ENCODE measurements at places on chromosomes 2 and 18. TPM values are rescaled to one million over a fixed set of nuclear protein-coding genes. Genes with fewer than 3 reads are reported as not detected.

TIA1 gene
- total RNA-seq, result 104 TPM

UGT1A4 gene
- 73.6 TPM for total RNA-seq

MAP3K19 gene
- total RNA-seq, result not detected

RAD51AP2 gene
- not detected for total RNA-seq

FRZB gene
- total RNA-seq, result 0.15 TPM

CFC1 gene
- not detected for total RNA-seq

RAB6C gene
- total RNA-seq, result not detected

AKAIN1 gene
- not detected for total RNA-seq

DNA sequence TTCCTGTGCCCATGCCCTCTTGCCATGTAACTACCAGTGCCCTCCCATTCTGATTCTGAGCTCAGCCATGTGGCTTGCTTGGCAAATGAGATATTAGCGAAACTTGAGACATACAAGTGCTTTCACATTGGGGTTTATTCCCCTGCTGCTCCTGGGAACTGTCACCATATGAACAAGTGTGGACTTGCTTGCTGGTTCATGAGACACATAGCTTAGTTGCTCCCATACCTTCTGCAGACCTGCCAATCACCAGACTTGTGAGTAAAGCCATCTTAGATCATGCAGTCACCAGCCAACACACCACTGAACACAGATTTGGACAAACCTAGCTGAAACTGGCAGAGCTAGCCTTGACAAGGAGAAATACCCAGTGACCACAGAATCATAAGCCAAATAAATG is 155.1 kb downstream of the SS18 start:
- DNase-seq, result no peak
- no peaks in the 10 kb centered on the region for H3K27me3 ChIP-seq
- H3K36me3 ChIP-seq, result no peaks in the 10 kb centered on the region
- no peak overlapping the region for H3K27ac ChIP-seq

- H3K4me3 ChIP-seq, result no peak overlapping the region
- H3K27me3 ChIP-seq, result no peaks in the 10 kb centered on the region
- peaks cover 60% of the 10 kb centered on the region for H3K36me3 ChIP-seq
Measured at GRCh38 chr2:55025627-55026026, 24.6 kb downstream of the RTN4 start.

GRCh38 chr2:19299522-19299921 is 58.9 kb downstream of the OSR1 start:
- no peaks in the 10 kb centered on the region for H3K27me3 ChIP-seq
- H3K36me3 ChIP-seq, result peaks cover 4% of the 10 kb centered on the region
- no peak overlapping the region for H3K4me3 ChIP-seq

- no peaks in the 10 kb centered on the region for H3K36me3 ChIP-seq
- no peak overlapping the region for H3K4me3 ChIP-seq
- H3K27ac ChIP-seq, result no peak overlapping the region
- no peaks in the 10 kb centered on the region for H3K4me1 ChIP-seq
- no peak for DNase-seq
Measured at GRCh38 chr2:177483531-177483930, 91.0 kb downstream of the AGPS start.

DNA sequence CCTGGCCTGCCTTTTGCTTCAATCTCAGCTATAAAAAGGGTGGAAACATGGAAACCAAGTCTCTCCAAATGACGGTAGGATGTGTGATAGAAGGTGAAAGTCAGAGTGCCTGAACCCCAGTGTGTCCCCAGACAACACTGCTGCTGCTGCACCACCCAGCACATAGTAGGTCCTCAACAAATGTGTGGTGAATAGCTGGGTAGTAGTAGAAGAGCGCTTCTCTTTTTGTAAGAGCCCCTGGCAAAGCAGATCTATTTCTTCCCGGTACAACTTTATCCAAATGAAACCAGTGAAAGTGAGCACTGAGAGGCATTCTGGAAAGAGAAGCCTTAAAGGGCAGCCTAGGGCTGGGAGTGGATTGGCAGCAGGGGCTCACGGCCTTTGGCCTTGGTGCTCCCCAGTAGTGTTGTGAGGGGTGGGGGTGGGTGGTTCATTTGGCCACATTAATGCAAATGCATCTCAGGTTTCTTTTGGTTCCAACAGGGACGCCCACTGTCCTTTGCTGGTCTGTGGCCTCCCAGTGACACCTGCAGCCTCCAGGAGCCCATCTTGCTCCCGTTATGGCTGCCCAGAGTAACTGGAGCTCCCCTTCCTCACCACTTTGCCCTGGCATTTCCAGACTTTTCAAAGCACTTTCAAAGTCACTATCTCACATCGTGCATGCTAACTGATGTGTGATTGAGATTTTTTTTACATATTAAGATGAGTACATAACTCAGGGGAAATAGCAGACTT is 304.3 kb upstream of the EPAS1 start:
- no peaks in the 10 kb centered on the region for H3K36me3 ChIP-seq
- DNase-seq, result peak; percentile 5
- peak overlapping the region; percentile 88 for H3K27ac ChIP-seq
- H3K4me3 ChIP-seq, result no peak overlapping the region
- peaks cover 36% of the 10 kb centered on the region for H3K4me1 ChIP-seq
- H3K27me3 ChIP-seq, result no peaks in the 10 kb centered on the region

DNA sequence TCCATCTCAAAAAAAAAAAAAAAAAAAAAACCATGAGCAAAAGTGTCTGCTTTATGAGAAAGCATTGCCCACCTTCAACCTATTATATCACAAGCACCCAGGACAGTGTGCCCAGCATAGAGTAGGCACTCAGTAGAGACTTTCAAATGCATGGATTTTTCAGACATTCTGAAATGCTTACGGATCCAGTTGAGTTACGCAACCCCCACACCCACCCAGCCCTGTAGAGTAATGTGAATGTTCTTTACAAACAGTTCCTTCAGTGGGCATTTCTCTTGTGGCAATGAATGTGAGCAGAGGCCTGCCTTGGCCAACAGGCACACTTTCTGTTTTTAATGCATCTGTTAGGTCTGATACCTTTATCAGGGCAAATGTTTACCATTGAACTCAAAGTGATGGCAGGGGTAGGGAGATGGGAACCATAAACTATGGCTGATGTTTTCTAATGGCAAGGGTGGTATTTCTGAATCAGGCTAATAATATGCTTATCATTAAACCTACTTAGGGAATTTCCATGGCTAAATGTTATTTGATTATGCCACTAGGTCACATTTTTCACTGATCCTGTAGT is 65.0 kb upstream of the RPL31 start:
- no peak overlapping the region for H3K4me3 ChIP-seq
- peaks cover 37% of the 10 kb centered on the region for H3K36me3 ChIP-seq
- H3K27me3 ChIP-seq, result no peaks in the 10 kb centered on the region
- no peaks in the 10 kb centered on the region for H3K4me1 ChIP-seq
- no peak overlapping the region for H3K27ac ChIP-seq

- H3K4me3 ChIP-seq, result no peak overlapping the region
- no peaks in the 10 kb centered on the region for H3K4me1 ChIP-seq
- DNase-seq, result no peak
- H3K36me3 ChIP-seq, result no peaks in the 10 kb centered on the region
- peaks cover 98% of the 10 kb centered on the region for H3K27me3 ChIP-seq
- H3K27ac ChIP-seq, result no peak overlapping the region
Measured at GRCh38 chr18:13541621-13542519, 184.5 kb downstream of the FAM210A start.

DNA sequence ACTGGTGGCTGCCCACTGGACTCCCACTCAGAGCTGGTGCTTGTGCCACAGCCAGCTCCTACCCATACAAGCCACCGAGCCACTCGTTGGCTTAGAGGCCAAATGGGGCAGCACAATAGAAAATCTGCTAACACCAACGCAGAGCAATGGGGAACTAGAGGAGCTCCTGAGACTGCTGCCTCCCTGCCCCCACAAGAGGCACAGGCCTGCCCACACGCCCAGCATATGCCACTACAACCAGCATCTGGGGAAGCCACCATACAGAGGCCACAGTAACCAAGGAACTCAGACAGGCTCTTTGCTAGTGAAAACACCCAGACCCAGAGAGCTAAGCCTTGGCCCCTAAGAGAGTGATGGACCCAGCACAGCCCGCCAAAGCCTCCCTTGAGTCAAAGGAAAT is 231.2 kb upstream of the RAB6C start:
- H3K4me3 ChIP-seq, result no peak overlapping the region
- H3K27ac ChIP-seq, result no peak overlapping the region
- H3K4me1 ChIP-seq, result no peaks in the 10 kb centered on the region
- peaks cover 33% of the 10 kb centered on the region for H3K27me3 ChIP-seq
- no peak for DNase-seq

DNA sequence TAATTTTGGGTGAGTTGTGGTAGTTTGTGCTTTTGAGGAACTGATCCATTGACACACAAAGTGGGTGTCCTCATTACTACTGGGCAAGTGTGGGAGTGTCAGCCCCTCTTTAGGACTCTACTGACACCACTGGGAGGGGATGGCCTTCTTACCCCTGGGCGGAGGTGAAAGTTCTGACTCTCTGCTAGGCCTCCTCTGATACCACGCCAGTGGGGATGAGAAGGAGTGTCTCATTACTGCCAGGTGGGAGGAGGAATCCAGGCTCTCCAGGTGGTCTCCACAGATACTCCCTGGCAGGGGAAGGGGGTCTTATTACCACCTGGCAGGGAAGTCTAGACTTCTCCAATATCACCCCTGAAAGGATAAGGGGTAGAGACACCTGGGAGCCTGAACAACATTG is 9.1 kb downstream of the LCLAT1 start:
- no peaks in the 10 kb centered on the region for H3K27me3 ChIP-seq
- no peak for DNase-seq
- no peak overlapping the region for H3K4me3 ChIP-seq
- no peaks in the 10 kb centered on the region for H3K4me1 ChIP-seq
- H3K36me3 ChIP-seq, result 0 out of 2 replicates have a peak, but pooled peaks cover under 1% of the 10 kb centered on the region

- peak; percentile 34 for DNase-seq
- H3K4me1 ChIP-seq, result no peaks in the 10 kb centered on the region
- no peaks in the 10 kb centered on the region for H3K36me3 ChIP-seq
- H3K27ac ChIP-seq, result peak overlapping the region; percentile 76
- H3K4me3 ChIP-seq, result peak overlapping the region; percentile 78
Measured at GRCh38 chr2:162317861-162318327, 590 bp downstream of the IFIH1 start.

DNA sequence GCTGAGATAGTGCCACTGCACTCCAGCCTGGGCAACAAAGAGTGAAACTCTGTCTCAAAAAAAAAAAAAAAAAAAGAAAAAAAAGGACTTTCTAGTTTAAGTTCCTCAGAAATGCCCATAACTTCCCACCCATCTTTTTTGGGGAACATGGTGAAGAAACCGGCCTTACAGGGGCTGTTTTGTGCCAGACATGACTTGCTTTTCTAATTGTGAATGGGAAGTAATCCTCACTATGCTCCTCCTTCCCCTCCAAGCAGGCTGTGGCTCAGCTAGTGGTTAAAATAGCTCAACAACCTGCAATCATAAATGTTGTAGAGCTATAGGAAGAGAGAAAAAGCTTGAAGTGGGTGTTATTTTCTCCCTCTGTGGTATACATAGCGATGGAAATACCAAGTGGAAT is 34.1 kb upstream of the OLA1 start:
- H3K27me3 ChIP-seq, result no peaks in the 10 kb centered on the region
- no peak overlapping the region for H3K4me3 ChIP-seq
- H3K27ac ChIP-seq, result no peak overlapping the region
- no peaks in the 10 kb centered on the region for H3K4me1 ChIP-seq
- DNase-seq, result peak; percentile 0

- H3K4me1 ChIP-seq, result no peaks in the 10 kb centered on the region
- no peak overlapping the region for H3K27ac ChIP-seq
- H3K36me3 ChIP-seq, result no peaks in the 10 kb centered on the region
- no peak for DNase-seq
Measured at GRCh38 chr2:157460384-157460837, 16.5 kb upstream of the CYTIP start.

- no peaks in the 10 kb centered on the region for H3K4me1 ChIP-seq
- no peak overlapping the region for H3K4me3 ChIP-seq
- no peak for DNase-seq
- H3K36me3 ChIP-seq, result no peaks in the 10 kb centered on the region
- H3K27me3 ChIP-seq, result no peaks in the 10 kb centered on the region
Measured at GRCh38 chr2:239945751-239946561, 79.2 kb downstream of the NDUFA10 start.

DNA sequence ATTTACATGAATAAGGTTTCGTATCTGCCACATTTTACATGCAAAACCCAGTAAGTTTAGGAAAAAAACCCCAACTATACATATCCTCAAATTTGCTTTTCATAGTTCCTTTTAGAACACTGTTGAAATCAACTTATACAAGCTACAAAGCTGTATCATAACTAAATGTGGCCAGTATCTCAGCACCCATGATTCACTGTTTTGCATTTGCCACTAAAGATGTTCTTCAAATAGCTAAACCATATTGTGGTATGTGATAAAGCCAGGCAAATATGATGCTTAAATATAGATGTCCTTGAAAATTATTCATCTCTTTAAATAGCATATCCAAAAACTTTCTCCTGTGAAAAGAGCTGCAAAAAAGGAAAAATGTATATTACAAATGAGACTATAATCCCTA is 29.9 kb downstream of the ROCK2 start:
- no peak for DNase-seq
- no peak overlapping the region for H3K27ac ChIP-seq
- no peaks in the 10 kb centered on the region for H3K4me1 ChIP-seq
- H3K4me3 ChIP-seq, result no peak overlapping the region
- H3K36me3 ChIP-seq, result no peaks in the 10 kb centered on the region
- no peaks in the 10 kb centered on the region for H3K27me3 ChIP-seq

- no peaks in the 10 kb centered on the region for H3K27me3 ChIP-seq
- no peak overlapping the region for H3K27ac ChIP-seq
- no peak overlapping the region for H3K4me3 ChIP-seq
- peaks cover 17% of the 10 kb centered on the region for H3K4me1 ChIP-seq
Measured at GRCh38 chr2:53286345-53286744, 481.3 kb upstream of the CHAC2 start.
